ENCODE measurements at places on chromosomes 5 and 9.

DNA sequence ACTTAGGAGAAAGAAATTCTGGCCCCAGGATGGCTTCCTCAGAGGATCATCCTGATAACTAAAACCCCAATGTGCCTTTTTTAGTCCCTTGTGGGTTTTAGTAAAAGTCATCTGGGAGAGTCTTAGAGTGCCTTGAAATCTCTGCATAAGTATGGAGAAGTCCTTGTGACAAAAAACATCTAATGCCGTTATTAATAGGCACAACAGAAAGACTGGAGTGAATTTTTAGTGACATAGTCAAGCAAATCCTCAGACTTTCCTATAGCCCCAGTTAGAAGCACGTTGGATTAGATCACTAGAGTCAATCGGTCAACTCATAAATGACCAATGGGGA lies 108.2 kb upstream of the MPDZ start:
- DNase-seq = no peak

GRCh38 chr5:1244976-1245375 lies 19.8 kb downstream of the SLC6A18 start:
- DNase-seq = no peak

- no peak for DNase-seq
Observed at GRCh38 chr5:62900976-62901375, 322.4 kb downstream of the LRRC70 start.

- DNase-seq = no peak
Observed at GRCh38 chr9:4196886-4197285, 103.0 kb downstream of the GLIS3 start.

DNA sequence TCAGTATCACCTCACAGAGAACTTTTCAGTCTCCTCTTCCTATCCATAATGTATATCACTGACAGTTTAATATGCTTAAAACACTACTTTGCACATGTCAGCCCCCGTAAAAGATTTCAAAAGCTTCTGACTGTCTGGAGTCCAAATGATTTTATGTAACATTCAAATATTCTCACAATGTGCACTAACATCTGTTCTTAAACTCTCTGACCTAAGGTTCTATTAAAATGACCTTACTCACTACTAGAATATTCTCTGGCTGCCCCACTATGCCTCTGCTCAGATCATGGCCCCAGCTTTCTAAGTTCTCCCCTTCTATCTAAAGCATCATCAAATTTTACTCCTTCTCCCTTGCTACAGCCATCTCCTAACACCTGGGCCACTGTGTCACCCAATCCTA lies 52.5 kb downstream of the AP3B1 start:
- no peak for DNase-seq

Data from T-cell (primary cell).